Hepatocyte (in vitro differentiated cells): ENCODE measurements at places on chromosomes 3 and 15. TPM values are rescaled to one million over a fixed set of nuclear protein-coding genes. Genes with fewer than 3 reads are reported as not detected.

DNA sequence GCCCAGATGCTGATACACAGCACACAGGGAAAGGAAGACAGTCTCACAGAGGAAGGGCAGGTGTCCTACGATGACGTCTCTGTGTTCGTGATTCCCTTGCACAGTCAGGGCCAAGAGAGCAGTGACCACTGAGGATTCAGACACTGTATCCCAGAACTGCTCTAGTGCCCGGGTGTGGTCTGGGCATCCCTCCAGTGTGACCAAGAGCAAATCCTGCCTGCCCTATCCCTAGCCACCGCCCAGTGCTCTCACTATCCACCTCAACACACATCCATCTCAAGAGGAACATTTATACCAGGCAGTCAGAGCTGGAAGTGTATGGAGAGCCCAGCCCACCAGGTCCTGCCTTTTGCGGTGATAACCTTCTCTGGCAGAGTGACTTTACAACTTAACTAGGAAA is 4.1 kb downstream of the PPM1M start:
- no peak for DNase-seq
- H3K4me3 ChIP-seq, result no peak overlapping the region
- H3K36me3 ChIP-seq, result no peaks in the 10 kb centered on the region
- H3K27ac ChIP-seq, result no peak overlapping the region

- DNase-seq, result no peak
- H3K36me3 ChIP-seq, result no peaks in the 10 kb centered on the region
- H3K4me3 ChIP-seq, result no peak overlapping the region
- no peaks in the 10 kb centered on the region for H3K27me3 ChIP-seq
These were observed 66.4 kb upstream of the RPL32 start for GRCh38 chr3:12907729-12908128.

DNA sequence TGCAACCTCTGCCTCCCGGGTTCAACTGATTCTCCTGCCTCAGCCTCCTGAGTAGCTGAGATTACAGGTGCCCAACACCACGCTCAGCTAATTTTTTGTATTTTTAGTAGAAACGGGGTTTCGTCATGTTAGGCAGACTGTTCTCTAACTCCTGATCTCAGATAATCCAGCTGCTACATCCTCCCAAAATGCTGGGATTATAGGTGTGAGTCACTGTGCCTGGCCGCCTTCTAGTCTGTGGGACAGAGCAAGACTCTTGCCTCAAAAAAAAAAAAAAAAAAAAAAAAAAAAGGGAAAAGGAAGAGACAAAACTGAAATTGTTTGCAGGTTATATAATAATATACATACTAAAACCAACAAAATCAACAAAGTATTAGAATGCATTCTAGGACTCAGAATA is 215.2 kb downstream of the PCCB start:
- DNase-seq, result no peak
- H3K27me3 ChIP-seq, result no peaks in the 10 kb centered on the region
- H3K27ac ChIP-seq, result no peak overlapping the region
- H3K36me3 ChIP-seq, result no peaks in the 10 kb centered on the region
- H3K4me3 ChIP-seq, result no peak overlapping the region

DNA sequence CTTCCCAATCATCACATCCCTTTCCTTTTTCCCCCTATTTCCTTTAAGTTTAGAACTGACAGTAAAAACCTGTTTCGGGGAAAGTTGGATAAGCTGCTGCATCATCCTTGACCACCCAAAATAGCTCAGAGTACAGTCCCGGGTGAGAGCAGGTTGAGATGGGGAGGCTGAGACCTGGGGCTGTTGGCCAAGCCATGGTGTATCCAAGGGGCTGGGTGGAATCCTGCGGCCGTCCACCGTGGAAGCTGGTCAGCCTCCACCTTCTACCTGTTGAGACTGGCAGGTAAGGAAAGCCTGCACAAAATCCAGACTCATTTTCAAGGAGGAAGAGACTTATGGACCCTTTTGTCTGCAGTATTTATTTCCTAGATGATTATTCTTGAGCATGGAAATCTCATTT is 128.2 kb upstream of the PLXNA1 start:
- H3K36me3 ChIP-seq, result no peaks in the 10 kb centered on the region
- no peak overlapping the region for H3K27ac ChIP-seq
- H3K27me3 ChIP-seq, result no peaks in the 10 kb centered on the region
- H3K4me1 ChIP-seq, result peaks cover 15% of the 10 kb centered on the region

Gene ATP8B4
- total RNA-seq, result 9.5 and 10.1 TPM in 2 replicates

Gene ATP13A5
- total RNA-seq, result 0.12 TPM in 1 of 2 replicates, not detected in the other

- H3K27ac ChIP-seq, result no peak overlapping the region
- no peaks in the 10 kb centered on the region for H3K36me3 ChIP-seq
- no peaks in the 10 kb centered on the region for H3K4me1 ChIP-seq
- no peak for DNase-seq
- H3K27me3 ChIP-seq, result no peaks in the 10 kb centered on the region
- H3K4me3 ChIP-seq, result no peak overlapping the region
These were observed 43.6 kb downstream of the RBPMS2 start for GRCh38 chr15:64731805-64732151.

Gene SUMF1
- total RNA-seq, result 49.6 and 59.0 TPM in 2 replicates

Gene PRSS50
- total RNA-seq, result 0.33 and 1.1 TPM in 2 replicates

DNA sequence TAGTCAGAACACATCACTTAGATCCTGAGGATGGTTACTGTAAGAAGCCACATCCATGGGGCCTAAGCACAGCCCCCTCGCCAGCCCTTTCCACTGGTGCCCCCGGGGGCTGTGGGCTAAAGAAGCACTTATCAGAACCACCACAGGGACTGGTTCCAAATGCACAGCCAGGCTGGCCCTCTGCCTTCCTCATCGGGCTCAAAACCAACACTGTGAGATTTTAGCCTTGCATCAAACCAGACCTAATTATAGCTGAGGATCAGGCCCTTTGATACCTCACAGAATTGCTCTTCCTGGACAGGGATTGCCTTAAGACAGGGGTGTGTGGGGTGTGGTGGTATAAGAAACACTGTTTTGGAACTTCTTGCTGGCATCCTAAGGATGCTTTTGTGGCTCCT is 23.7 kb downstream of the SRPRB start:
- H3K4me1 ChIP-seq, result no peaks in the 10 kb centered on the region
- no peak for DNase-seq
- no peaks in the 10 kb centered on the region for H3K27me3 ChIP-seq
- H3K27ac ChIP-seq, result no peak overlapping the region

- peaks cover 20% of the 10 kb centered on the region for H3K4me1 ChIP-seq
- H3K4me3 ChIP-seq, result no peak overlapping the region
- DNase-seq, result no peak
- H3K36me3 ChIP-seq, result no peaks in the 10 kb centered on the region
- H3K27ac ChIP-seq, result no peak overlapping the region
These were observed 31.3 kb downstream of the IL1RAP start for GRCh38 chr3:190545191-190545590.

- DNase-seq, result no peak
- H3K27me3 ChIP-seq, result no peaks in the 10 kb centered on the region
- H3K4me1 ChIP-seq, result peaks cover 3% of the 10 kb centered on the region
- no peak overlapping the region for H3K27ac ChIP-seq
- no peak overlapping the region for H3K4me3 ChIP-seq
These were observed 28.0 kb downstream of the TLE3 start for GRCh38 chr15:70069716-70070115.

Gene OR5K2
- total RNA-seq, result not detected in 2 replicates

DNA sequence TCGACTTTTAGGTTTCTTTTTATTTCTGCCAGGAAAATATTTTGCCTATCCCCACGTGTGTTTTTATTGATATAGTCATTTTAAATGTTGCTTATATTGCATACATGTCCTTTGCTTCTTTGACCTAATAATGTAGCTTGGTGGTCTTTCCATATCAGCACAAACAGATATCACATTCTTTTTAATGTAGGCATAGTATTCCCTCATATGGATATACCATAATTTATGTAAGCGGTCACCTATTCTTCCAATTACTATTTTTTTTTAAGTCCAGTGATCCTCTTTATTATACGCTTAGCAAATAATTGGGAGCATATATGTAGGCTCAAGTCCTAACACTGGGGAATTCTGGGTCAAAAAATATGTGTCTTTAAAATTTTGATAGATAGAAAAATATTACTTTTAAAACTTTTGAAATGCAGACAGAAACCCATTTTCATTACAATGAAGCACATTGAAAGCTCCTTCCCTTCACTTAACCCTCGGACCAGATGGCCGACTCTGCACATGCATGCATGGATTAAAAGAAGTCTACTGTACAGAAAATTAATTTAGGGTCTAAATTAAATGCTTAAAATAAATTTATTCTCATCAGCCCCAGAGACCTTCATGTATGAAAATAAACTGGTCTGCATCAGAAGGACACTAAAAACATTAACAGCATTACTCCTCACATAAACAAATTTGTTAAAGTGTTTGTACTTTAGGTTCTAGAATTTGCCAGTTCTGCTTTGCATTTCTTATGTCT is 90.5 kb upstream of the LIMD1 start:
- no peaks in the 10 kb centered on the region for H3K4me1 ChIP-seq
- H3K4me3 ChIP-seq, result no peak overlapping the region
- DNase-seq, result no peak

GRCh38 chr3:111848283-111848682 is 10.8 kb upstream of the PHLDB2 start:
- no peaks in the 10 kb centered on the region for H3K27me3 ChIP-seq
- peaks cover 18% of the 10 kb centered on the region for H3K4me1 ChIP-seq
- H3K4me3 ChIP-seq, result no peak overlapping the region
- no peak overlapping the region for H3K27ac ChIP-seq
- no peak for DNase-seq

Gene MOBP
- 0.10 and 0.40 TPM in 2 replicates for total RNA-seq

GRCh38 chr15:78449220-78449999 is 11.4 kb downstream of the IREB2 start:
- DNase-seq, result no peak
- H3K4me3 ChIP-seq, result no peak overlapping the region
- H3K27ac ChIP-seq, result peak overlapping the region; percentile 47
- peaks cover 31% of the 10 kb centered on the region for H3K4me1 ChIP-seq
- H3K36me3 ChIP-seq, result no peaks in the 10 kb centered on the region

Gene NEK10
- total RNA-seq, result 2.0 and 2.3 TPM in 2 replicates

GRCh38 chr15:41904541-41905005 is 10.7 kb upstream of the SPTBN5 start:
- DNase-seq, result peak; percentile 85
- peaks cover 19% of the 10 kb centered on the region for H3K4me1 ChIP-seq
- peak overlapping the region; percentile 4 for H3K27ac ChIP-seq
- H3K36me3 ChIP-seq, result peaks cover under 1% of the 10 kb centered on the region

Gene OSTN
- 11.3 and 17.4 TPM in 2 replicates for total RNA-seq

DNA sequence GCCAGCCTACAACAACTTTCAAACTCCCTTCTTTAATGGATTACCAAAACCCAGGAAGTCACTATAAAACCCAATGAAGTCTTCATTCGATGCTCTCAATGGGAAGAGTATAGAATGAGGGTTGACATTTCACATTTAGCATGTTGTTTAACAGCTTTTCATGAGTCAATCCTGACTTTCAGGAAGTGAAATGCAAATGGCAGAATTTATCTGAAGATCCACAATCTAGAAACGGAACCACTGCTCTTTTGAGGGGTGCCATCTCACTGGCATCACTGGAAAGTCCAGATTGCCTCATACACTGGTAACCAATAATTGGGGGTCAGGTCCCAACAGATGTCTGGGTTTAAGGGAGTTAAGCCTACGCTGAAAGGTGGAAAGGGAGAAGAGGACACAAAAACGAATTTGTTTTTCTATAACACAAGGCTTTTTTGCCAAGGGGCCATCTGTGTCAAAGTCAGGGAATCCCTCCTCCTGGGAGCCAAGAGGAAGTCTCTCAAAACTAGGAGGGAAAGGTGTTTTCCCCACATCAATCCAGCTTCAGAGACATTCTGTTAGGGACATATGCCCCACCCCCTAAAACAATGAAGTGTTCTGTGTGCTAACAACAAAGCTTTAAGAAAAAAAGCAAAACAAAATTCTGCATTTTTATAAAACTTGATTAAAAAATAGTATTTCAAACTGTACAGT is 12.0 kb upstream of the ATP1B3 start:
- H3K36me3 ChIP-seq, result no peaks in the 10 kb centered on the region
- no peak overlapping the region for H3K27ac ChIP-seq
- no peaks in the 10 kb centered on the region for H3K27me3 ChIP-seq

Gene CCDC12
- total RNA-seq, result 41.1 and 47.5 TPM in 2 replicates

DNA sequence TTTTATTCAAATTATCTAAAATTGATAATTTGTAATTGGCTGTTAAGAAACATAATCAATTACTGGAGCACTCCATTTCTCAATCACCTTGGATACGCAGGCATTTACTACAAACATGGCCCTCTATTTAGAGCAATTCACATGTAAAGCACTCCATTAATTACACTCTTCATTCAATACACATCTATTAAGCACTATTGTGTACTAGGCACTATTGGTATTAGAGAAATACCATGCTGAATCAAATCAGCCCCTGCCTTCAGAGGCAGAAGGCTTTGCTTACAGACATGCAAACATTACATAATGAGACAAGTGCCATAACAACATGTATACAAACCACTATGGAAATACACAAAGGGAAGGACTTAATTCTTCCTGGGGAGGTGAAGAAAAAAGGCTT is 69.1 kb downstream of the PEAK1 start:
- no peaks in the 10 kb centered on the region for H3K27me3 ChIP-seq
- no peak for DNase-seq
- no peaks in the 10 kb centered on the region for H3K36me3 ChIP-seq
- peaks cover 5% of the 10 kb centered on the region for H3K4me1 ChIP-seq
- H3K27ac ChIP-seq, result no peak overlapping the region

GRCh38 chr3:173945806-173946205 is 548.3 kb downstream of the NLGN1 start:
- no peaks in the 10 kb centered on the region for H3K36me3 ChIP-seq
- no peaks in the 10 kb centered on the region for H3K4me1 ChIP-seq
- DNase-seq, result no peak
- H3K4me3 ChIP-seq, result no peak overlapping the region
- no peaks in the 10 kb centered on the region for H3K27me3 ChIP-seq
- no peak overlapping the region for H3K27ac ChIP-seq

GRCh38 chr3:37700466-37701248 is 161.0 kb upstream of the CTDSPL start:
- H3K4me1 ChIP-seq, result no peaks in the 10 kb centered on the region
- no peak overlapping the region for H3K4me3 ChIP-seq
- DNase-seq, result no peak
- no peak overlapping the region for H3K27ac ChIP-seq
- H3K36me3 ChIP-seq, result no peaks in the 10 kb centered on the region

Gene STARD5
- total RNA-seq, result 7.2 and 8.2 TPM in 2 replicates

Gene EFCAB12
- total RNA-seq, result 0.20 and 0.44 TPM in 2 replicates

Gene PLSCR5
- total RNA-seq, result 0.60 and 2.0 TPM in 2 replicates

DNA sequence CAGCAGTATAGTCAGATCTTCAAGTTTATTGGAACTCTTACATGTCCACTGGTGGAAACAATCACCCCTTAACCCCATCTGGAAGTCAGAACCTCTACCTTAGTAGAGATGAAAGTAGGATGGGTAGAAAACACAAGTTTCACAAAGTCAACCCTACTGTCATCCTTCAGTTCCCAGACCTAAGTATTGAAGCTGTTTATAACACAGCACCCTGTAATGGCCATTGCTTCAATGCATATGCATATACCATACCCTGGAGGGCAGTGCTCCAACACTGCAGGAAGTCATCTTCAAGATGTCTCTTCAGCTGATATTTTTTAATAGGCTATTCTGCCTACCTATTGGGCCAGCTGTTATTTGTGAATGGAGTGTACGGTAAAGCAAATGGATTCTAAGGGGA is 241.3 kb downstream of the UBE2E2 start:
- no peak overlapping the region for H3K4me3 ChIP-seq
- no peaks in the 10 kb centered on the region for H3K36me3 ChIP-seq
- no peaks in the 10 kb centered on the region for H3K27me3 ChIP-seq
- DNase-seq, result no peak

- H3K4me1 ChIP-seq, result no peaks in the 10 kb centered on the region
- no peak overlapping the region for H3K27ac ChIP-seq
- H3K27me3 ChIP-seq, result no peaks in the 10 kb centered on the region
- H3K4me3 ChIP-seq, result no peak overlapping the region
These were observed 75.9 kb downstream of the NCEH1 start for GRCh38 chr3:172634948-172635347.

Gene SLC9A9
- 5.0 and 6.8 TPM in 2 replicates for total RNA-seq
